IPS-NIHi11 (cell line): ENCODE measurements at places on chromosomes 7 and 10.
A peak's percentile ranks its signal among the peaks of the same experiment; 100 is the strongest.

DNA sequence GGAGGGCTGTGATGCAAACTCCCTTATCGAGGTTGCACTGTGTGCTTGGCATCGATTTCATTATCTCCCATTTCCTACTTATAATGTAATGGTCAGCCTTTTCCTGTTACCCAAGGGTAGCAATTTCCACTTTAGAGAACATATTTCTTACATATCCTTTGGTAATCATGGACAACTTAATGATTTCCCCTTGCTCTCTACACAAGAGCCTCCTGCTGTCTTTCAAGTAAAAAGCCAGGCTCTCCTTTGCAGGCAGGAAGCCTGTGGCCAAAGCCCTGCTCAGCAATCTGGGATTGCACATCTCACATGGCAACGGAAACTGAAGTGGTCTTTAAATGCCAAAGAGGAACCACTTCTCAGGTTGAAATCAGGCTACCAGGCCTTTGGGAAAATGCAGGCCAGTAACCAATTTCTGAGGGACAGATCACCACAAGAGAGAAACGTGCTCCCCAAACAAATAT lies 86.7 kb upstream of the IKZF1 start:
- no peak for DNase-seq

GRCh38 chr10:122471531-122472177 lies 10.3 kb downstream of the HTRA1 start:
- DNase-seq, result no peak

- no peak for DNase-seq
Observed at GRCh38 chr7:4549681-4550080, 132.4 kb upstream of the FOXK1 start.

DNA sequence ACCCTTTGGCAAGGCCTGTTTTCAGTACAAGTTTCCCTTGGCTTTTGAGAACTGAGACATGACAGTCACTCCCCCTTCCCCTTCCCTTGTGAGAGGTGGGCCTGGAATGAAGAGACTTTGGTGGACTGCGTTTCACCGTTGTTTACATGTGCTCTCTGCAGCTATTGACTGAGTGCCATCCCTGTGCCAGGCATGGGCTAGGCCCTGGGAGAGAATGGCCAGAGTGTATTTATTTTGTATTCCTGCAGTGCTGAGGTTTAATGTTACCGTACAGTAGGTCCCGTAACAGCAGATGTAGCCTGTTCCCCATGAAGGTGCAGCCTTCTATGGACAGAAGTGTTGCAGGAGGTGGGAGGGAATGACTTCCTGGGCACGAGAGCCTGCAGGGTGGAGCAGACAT lies 50.0 kb downstream of the TACR2 start:
- no peak for DNase-seq

DNA sequence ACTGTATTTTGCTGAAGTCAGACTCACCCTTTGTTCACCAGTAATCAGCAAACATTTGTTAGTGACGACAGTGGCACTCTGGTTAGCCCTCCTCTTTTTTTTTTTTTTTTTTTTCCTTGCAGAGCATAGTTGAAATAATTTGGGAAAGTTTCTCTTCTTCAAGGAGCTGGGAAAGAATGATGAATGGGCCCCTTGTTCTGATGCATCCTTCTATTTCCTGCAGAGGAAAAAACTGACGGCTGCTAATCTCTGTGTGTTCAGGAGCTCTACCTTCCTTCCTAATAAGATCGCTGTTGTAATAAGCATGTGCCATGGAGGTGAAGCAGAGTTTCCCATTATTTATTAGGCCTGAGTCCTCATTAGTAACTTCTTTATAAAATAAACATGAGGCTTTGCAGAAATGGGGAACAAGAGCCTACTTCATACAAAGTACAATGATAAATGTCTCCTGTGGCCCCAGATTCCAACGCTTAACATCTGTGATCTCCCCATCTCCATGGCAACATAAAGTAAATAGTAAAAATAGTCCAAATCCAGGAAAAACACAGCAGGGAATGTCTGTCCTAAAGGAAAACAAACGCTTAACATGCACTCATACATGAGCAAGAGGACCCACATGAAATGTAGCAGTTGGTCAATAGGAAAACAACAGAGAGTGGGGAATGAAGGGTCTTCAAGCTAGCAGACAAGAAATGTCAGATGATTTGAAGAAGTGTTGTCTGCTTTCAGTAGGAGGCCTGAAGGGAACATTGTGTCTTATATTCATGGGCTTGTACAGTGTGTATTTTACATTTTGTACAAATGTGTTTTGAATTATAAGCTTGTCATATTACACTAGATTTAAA lies 59.1 kb upstream of the CALD1 start:
- no peak for DNase-seq

GRCh38 chr10:26327811-26328210 lies 110.3 kb upstream of the APBB1IP start:
- DNase-seq, result no peak

GRCh38 chr10:1409392-1409791 lies 327.9 kb downstream of the ADARB2 start:
- DNase-seq, result no peak

- DNase-seq, result peak; percentile 87
Observed at GRCh38 chr10:6401558-6402348, 178.3 kb downstream of the PRKCQ start.

- DNase-seq, result no peak
Observed at GRCh38 chr7:47933215-47933614, 15.1 kb downstream of the PKD1L1 start.

DNA sequence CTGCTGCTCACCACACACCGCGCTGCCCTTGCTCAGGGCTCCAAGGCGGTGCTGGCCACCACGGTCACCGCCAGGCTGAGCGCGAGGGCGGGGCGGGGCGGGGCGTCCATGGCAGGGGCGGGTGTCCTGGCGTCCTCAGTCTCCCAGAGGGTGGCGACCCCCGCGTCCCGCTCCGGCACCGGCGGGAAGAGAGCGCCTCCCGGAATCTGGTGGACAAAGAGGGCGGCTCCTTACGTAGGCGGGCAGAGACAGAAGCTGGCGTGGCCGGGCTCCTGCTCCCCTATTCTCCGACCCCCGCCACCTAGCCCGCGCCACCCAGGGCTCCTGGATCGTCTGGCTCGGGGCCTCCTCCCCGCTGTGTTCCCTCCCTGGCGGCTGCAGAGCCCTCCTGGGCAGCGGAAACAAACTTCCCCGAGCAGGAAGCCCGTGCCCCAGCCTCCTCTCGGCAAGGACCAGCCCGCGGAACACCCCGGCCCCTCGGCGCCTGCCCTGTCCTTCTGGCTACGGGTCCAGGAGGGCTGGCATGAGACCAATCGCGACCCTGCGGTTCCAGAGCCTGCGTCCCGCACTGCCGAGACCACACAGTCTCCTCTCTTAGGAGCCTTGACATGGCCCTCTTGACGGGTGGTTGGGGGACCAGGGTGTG lies 133.8 kb upstream of the ZNF92 start:
- peak; percentile 81 for DNase-seq

DNA sequence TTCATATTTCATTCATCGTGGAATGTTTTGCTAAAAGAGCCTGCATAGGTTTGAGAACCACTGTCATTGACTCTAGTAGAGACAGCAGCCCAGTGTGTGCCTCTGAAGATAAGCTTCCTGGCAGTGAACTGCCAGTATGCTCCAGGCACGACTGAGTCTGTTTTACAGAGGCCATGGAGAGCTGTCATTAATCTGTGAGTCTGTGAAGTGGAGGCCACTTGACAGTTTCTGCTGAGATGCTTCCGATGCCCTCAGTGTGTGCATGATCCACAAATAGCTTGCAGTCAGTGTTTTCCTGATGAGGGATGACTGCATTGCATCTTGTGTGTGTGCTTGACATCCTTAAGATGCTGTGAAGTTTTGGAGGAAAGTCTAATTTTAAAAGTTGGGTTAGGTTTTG lies 162.2 kb downstream of the PFKFB3 start:
- DNase-seq, result no peak

DNA sequence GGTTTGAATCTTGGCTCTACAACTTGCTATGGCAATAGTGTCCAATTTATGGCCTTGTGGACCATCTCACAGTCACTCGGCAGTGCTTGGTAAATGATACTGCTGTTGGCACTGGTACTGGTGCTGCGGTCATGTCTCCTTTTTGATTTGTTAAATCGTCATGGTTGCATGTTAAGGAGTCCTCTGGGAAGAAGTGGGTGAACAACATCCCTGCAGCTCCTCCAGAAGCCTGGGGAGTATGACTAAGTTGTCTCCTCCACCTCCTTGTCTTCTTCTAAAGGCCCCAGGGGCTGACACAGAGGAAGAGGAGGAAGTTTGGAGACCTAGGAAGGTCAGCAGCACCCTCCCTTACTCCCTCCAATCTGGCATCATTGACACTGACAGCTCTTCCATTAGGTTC lies 8.5 kb downstream of the ITPRIP start:
- no peak for DNase-seq
